ENCODE measurements at places on chromosomes 5 and 9.

- no peak for DNase-seq
Observed at GRCh38 chr9:125910286-125910685, 163.1 kb downstream of the PBX3 start.

GRCh38 chr9:91157883-91158282 is 203.8 kb downstream of the AUH start:
- DNase-seq, result no peak

DNA sequence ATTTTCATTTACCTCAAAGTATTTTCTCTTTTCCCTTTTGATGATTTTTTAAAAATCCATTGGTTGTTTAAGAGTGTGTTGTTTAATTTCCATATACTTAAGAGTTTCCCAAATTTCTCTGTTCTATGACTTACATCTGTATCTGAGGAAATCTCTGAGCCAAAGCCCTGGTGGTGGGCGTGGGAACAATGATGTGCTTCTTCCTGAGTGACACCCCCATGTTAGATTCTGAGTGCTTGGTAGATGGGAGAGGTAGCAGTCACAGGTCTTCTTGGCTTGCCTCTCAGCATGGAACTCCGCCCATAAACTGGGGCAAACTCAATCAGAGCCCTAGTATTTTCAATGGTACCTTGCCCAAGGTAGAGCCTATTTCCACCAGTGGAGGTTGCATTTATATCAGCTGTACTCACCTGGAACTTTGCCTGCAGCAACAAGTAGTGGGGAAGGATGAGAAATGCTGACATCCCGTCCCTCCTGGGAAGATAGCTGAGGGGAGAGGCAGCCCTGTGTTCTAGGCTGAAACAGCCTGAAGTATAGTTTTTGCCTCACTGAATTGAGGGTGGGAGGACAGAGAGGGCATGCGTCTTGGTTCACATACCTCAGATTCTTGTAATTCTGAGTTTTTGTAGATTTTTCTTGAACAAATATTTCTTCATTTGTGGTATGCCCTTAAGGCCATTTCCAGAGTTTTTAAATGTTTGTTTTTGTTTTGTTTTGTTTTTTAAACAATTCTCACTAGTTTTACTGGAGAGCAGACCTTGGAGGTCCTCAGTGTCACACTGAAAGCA is 26.4 kb downstream of the C9orf43 start:
- DNase-seq, result no peak

GRCh38 chr9:93953496-93954433 is 1.4 kb downstream of the BARX1 start:
- DNase-seq, result no peak

- DNase-seq, result no peak
Observed at GRCh38 chr5:125162714-125163113, 416.3 kb upstream of the ZNF608 start.

Measured in naive B cell (primary cell).